ENCODE measurements at places on chromosomes 7 and 10. TPM values are rescaled to one million over a fixed set of nuclear protein-coding genes. Genes with fewer than 3 reads are reported as not detected.

The GPC2 gene
- total RNA-seq, result not detected

The STEAP4 gene
- 211 TPM for total RNA-seq

The EFCAB10 gene
- not detected for total RNA-seq

The SPDYE5 gene
- not detected for total RNA-seq

The AASS gene
- total RNA-seq, result 34.3 TPM

The CREB5 gene
- total RNA-seq, result 143 TPM

The COL17A1 gene
- total RNA-seq, result 0.64 TPM

The SPDYE2 gene
- total RNA-seq, result not detected

The AP1S1 gene
- 77.4 TPM for total RNA-seq

The ANKRD1 gene
- 8.1 TPM for total RNA-seq

The FFAR4 gene
- total RNA-seq, result not detected

The ADCYAP1R1 gene
- 7.8 TPM for total RNA-seq

The STEAP1B gene
- total RNA-seq, result not detected

The NPY gene
- not detected for total RNA-seq

The MPP7 gene
- total RNA-seq, result 43.9 TPM
